ENCODE measurements at places on chromosomes 2 and 18.

- DNase-seq, result no peak
Measured at GRCh38 chr2:66343259-66343658, 91.7 kb upstream of the MEIS1 start.

DNA sequence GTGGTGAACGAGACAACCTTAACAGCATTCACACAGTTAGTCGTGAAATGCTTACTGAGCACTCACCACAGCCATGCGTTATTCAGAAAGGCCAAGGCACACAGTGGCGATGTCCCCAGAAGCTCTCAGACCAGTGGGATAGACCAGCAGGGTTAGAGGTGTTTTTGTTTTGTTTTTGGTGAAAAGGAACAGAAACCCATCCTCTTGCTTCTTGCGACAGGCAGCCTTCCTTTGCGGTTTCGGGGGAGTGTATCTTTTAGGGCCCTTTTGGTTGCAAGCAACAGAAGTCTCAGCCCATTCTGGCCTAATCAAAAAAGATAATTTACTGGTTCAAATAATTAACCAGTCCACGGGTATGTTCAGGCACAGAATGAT, 4.7 kb downstream of the GNLY start:
- DNase-seq, result no peak

DNA sequence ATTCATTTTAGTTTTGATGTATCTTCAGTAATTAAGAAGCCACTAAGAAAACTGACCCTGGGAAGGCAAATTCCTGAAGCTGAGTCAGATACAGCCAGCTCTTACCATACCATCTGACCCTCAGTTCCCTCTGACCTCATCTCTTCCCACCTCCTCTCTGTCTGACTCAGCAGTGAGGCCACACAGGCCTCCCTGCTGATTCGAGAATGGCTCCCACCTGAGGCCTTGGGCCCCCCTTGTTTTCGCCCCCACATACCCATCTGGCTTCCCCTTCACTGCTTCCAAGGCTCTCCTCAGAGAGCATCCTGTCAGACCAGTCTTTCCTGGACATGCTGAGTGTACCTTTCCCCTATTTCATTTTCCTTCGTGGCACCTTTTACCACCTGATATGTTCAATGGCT, 71.0 kb upstream of the CYP1B1 start:
- DNase-seq, result no peak

DNA sequence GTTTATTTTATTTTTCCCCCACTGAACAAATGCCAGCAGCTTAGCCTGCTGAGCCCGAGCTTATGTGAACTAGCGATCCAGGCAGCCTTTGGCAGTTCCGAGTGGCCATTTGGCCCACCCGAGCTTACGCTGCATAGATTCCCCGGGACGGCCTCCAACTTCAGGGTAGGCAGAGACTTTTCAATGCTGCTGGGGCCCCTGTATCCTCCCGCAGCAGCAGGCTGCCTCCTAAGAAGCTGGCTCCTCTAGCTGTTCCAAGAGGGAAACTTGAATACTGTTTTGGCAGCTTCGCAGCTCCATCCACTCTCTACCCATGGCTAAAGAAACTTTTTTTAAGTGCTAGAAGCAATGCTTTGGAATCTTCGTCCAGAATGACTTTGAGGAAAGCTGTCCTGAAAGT, 295.2 kb downstream of the SS18 start:
- DNase-seq, result no peak

DNA sequence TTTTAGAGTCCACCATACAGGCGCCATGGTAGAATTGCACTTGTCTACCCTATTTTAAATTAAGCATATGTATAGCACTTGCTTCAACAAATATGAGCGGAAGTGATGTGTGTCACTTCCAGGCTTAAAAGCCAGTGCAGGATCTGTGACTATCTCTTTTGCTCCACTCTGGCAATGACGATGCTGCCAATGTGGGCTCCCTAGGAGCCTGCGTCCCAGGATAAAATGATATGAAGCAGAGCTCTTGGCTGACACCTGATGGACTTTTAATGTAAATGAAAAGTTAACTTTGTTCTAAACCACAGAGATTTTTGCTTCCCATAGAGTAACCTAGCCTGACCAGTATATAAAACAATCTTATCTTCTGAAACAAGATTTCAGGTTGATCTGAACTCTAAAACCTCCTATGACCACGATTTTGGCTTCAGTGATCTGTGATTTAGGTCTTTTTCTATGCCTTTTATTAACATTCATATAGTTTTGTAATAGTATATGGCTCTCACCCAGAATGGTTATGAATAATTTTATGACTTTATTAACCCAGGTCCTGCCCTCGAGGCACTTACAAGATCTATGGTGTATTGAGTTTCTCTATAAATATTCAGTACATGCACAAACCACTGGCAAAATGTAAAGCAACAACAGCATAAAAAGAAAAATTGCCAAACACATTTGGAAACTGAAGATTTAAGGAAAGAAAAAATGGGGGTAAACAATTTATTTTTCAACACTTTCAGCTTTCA, 422.5 kb upstream of the PIK3C3 start:
- no peak for DNase-seq

GRCh38 chr2:86706935-86707334, 13.2 kb upstream of the RMND5A start:
- no peak for DNase-seq

GRCh38 chr2:152497481-152498052, 162.6 kb downstream of the FMNL2 start:
- no peak for DNase-seq

- DNase-seq, result no peak
Measured at GRCh38 chr2:27805180-27805579, 33.7 kb downstream of the MRPL33 start.

- no peak for DNase-seq
Measured at GRCh38 chr2:74693213-74693612, 39.2 kb downstream of the SEMA4F start.

DNA sequence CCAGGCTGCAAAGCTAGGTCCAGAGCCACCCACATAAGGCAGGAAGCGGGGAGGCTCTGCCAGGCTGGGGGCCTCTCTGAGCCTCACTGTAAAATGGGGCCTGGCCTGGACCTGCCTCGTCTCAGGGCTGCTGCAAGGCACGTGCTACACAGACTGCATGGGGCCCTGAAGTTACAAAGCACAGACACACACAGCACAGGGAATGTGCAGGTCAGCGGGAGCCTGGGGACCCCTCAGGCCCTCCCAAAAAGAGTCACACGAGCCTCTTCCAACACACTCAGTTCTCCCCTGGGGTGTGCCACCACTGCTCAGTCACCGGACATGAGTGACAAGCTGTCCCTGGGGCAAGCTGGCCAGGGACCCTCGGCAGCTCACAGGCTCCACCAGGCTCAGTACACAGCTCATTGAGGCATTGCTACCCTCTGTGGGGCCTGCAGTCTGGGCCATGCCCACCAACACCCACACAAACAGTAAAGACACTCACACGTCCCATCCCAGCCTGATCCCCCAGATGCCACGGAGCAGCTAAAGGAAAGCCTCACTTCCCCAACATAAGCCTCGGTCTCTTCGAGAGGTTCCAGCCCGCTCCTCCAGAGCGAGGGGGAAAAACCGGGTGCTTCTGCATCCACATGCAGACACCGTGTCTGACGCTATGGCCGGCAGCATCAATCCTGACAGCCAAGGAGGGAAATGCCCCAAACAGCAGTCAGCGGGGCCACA, 33.7 kb downstream of the BOK start:
- no peak for DNase-seq

DNA sequence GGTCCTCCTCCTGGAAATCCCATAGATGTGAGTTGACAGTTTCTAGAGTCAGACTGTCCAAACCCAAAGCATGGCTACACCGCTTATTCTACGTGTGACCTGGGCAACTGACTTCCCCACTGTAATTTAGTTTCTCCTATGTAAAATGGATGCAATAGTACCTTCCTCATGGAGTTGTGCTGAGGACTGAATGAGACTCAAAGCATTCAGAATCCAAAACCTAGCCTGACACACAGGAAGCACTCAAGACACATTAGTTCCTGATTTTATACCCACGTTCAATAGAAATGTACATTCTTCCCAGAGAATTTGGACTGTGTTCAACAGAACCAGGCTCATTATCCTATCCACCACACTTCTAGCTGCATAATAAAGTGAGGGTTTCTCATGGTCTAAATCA, 88.8 kb downstream of the STK39 start:
- DNase-seq, result no peak

DNA sequence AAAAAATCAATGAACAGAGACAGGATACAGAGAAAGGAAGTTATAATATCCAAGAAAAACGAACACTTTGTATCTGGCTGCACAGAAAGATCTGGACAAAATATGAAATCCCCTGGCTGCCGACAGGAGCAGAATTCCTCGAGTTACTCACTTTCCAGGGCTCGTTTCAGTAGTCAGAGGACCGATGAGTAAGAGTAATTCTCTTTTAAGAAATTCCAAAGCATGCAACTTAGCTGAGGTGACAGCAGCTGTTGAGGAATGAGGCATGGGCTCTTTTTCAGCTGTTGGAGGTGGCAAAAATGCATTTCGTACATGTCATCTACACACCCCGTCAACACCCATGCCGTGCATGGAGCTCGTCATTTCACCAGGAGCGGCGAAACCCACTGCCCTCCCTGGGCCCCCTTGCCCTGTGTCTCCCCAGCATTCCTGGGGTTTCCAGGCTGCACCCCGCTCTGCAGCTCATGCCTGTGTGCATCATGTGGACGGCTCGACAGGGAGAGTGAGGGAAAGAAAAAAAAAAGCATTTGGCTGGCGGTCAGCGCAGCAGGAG, 210.8 kb upstream of the SMIM21 start:
- no peak for DNase-seq

- DNase-seq, result no peak
Measured at GRCh38 chr2:193276988-193277387, 1082.3 kb upstream of the TMEFF2 start.

DNA sequence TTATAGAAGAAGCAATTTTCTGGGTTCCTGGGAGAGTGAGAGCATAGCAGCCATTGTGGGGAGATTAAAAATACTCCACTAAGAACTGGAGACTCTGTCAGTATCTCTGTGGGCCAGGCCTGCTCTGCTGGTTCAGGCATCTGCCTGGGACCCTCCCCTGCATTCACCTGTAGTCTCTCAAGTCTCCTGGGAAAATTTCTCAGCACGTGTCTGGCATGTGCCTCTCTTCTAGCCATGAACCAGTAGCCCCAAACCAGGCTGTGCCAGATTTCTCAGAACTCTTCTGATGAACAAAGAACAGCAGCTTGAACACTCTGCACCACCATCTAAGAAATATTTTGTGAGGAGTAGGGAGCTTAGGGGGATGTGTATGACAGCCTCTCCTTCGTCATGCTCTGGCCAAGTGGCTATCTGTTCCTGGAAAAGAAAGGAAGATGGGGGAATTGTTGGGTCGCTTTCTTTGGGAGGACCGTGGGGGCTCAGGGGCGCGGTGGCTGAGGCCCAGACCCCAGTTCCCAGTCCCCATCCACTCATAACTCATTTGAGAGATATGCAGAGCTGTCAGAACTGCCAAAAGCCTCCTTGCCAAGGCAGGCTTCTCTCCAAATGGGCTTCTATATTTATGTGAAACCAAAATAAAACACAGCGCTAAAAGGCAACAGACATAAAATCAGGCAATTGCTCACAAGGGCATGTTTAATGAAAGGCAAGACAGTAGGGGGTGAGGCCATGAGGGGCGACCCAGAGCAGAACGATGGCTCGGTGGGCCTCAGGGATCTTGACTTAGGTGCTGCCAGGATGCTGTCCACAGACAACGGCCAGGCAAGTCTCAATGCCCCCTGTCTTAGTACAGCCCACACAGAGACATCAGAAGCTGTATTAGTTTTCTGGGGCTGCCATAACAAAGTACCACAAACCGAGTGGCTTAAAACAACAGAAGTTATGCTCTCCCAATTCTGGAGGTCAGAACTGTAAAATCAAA, 114.7 kb upstream of the TNP1 start:
- DNase-seq, result no peak

GRCh38 chr2:19888831-19889230, 13.0 kb downstream of the TTC32 start:
- no peak for DNase-seq

GRCh38 chr2:227817336-227817735, 3.7 kb downstream of the CCL20 start:
- DNase-seq, result no peak

DNA sequence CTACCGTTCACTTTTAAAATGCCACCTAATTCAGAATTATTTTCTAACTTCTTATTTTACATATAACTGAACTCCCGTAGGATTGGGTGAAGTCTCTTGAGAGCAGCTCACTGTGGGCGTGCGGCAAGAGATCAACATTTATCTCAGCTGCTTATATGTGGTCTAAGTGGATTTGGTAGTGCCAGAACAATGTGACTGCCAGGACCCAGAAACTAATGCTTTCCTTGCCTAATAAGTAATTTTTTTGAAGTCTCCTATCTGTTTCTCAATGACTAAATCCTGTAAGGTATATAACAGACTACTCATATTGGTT, 11.2 kb upstream of the NFE2L2 start:
- DNase-seq, result no peak

DNA sequence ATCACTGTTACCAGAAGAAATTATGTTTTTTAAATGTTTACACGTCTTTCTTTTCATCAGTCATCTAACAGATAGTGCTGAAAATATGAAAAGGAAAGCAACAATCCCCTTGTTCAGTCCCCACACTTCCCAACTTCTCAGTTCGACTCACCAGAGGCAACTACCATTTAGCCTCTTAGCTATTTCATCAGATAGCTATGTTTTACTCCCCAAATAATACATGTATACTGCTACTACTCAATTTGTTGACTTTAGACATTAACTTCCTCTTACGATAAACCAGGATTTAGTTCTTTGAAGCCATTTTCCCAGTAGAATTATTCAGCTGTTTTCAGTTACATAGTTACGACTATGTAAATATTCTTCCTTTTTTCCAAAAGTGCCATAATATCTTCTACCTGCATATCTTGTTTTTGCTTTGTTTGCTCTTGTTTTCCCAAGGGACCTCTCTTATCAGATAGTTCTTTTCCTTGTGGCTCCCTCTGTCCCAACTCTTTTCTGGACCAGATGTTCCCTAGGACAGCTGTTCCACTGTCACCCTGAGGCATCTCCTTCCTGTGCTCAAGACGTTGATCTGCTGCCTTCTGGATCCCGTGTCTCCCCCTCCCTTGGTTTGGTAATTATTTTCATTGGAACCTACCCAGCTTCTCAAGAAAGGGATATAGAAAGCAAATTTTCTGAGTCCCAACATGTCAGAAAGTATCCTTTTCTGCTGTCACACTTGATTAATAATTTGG, 289.3 kb upstream of the TANK start:
- no peak for DNase-seq
